Pancreas (tissue), 10 donors: ENCODE measurements at places on chromosomes 1 and 21.

DNA sequence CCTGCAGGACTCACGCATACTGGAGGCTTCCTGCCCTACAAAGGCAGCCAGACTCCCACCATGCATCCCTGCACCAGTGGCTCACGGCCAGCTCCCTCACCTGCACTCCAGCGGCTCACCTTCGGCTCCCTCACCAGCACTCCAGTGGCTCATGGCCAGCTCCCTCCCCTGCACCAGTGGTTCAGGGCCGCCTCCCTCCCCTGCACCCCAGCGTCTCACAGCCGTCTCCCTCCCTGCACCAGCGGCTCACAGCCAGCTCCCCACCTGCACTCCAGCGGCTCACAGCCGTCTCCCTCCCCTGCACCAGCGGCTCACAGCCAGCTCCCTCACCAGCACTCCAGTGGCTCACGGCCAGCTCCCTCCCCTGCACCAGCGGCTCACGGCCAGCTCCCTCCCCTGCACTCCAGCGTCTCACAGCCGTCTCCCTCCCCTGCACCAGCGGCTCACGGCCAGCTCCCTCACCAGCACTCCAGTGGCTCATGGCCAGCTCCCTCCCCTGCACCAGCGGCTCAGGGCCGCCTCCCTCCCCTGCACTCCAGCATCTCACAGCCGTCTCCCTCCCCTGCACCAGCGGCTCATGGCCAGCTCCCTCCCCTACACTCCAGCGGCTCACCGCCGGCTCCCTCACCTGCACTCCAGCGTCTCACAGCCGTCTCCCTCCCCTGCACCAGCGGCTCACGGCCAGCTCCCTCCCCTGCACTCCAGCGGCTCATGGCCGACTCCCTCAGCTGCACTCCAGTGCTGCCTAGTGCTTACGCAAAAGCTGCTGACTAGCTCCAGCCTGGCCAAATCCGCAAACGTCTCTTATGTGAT, 324.5 kb downstream of the NPHP4 start:
- no peak for DNase-seq

DNA sequence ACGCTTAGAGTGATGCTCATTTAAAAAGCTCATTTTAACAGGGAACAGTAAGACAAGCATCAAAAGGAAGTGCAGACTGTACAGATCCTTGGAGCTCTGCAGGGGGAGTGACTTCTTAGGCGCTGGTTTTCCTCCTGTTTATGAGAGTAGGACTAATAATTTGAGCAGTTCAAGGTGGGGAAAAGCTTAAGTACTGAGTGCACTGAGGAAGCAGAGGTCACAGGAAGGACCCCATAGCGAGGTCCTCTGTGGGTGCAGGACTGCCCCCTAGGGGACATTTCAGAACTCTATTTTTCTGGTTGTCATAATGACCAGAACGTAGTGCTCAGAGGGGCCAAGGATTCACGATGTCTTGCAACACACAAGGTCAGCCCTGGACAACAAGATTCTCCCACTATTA, 112.1 kb downstream of the HLCS start:
- DNase-seq = no peak

GRCh38 chr1:192584866-192585265, 9.3 kb downstream of the RGS1 start:
- no peak for DNase-seq

DNA sequence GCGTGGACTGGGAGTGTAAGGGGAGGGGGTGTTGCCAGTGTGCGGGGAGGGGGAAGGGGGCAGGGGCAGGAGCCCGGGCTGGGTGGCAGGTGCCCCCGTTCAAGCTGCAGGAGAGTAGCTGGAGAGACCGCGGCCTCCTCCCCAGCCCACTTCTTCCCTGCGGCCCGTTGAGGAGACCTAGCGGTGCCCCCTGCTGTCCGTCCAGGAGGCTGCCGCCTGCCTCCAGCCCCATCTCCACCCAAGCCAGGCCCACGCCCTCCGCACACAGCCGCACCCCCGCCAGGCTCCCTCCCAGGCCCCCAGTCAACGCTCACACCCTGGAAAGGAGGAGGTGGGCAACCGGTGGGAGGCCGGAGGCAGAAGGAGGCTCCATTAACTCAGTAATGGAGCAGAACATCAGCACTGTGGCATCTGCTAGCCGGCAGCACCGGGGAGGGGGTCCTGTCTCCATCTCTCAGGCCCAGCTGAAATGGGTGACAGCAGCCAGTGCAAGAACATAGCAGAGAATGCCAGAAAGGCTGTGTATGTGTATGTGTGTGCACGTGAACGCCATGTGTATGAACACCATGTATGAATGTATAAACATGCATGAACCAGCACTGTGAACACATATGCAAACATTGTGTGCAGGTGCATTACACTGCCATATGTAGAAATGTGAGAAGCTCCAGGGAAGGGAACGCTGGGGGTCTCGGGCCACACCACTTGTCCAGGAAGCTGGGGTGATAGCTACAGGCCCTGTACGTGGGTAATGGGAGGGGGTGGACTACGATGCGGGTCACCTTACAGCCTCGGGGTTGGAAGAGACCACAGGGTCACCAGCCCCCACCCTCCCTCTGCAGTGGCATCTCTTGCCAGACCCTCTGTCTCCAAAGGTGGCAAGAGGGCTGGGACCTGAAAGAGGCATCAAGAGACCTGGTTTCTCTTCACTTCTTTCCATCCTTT, 84.6 kb downstream of the SYT2 start:
- DNase-seq = peak; percentile 52

DNA sequence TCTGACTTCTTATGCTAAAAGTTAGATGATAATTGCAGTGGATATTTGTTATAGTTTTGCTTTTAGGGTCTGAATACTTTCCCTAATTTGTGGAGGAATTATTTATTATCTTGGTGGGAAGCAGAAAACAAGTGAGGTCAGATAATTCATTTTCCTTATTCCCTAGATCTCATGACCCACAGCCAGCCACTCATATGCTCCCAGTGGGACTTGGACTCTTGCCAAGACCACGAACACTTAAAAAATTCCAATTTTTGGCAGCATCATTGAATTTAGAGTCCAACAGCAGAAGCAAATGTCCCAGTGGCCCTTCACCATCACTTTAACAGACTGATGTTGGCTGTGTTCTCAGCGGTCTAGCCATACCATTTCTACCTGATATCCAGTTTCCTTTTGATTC, 204.2 kb downstream of the HMCN1 start:
- DNase-seq = no peak

DNA sequence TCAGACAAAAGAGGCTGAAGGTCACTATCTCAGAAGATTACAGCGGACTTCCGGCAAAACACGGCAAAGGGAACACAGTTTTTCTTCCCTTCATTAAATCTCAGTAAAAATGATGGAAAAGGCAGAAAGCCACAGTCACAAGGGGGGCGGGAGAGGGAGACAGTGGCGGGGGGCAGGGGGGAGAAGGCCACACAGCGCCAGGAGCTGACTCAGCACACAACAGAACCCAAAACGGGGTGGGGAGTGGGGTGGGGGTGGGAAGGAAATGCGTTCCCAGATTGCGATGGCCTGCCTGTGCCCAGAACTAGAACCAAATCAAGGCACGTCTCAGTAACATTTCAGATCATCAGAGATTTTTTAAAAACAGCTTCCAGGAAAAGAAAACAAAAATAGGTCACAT, 13.4 kb downstream of the CFAP74 start:
- DNase-seq = no peak

DNA sequence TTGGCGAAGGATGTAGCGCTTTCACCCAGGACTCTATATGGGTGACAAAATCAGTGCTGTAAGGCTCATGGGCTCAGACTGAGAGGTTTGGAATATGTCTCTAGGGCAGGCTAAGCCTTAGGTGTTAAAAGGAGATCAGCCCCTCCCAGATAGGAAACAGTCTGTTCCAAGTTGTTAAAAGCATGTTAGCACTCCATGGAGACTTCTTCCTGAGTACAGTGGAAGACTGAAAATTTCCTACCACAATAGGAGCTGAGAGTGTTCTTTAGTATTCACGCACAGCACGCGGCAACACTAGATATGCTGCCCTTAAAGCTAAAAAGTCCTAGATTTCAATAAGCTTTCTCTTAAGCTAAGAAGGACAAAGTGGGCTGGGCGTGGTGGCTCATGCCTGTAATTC, 122.1 kb downstream of the TRABD2B start:
- no peak for DNase-seq

GRCh38 chr1:244064621-244065020, 13.5 kb downstream of the ZBTB18 start:
- DNase-seq = no peak
